Stimulated activated CD8-positive, alpha-beta memory T cell treated with anti-CD3 and anti-CD28 coated beads, Interleukin-4, amount 100 ng/mL, for 1 hour (primary cell): ENCODE measurements at places on chromosomes 2 and 18.

DNA sequence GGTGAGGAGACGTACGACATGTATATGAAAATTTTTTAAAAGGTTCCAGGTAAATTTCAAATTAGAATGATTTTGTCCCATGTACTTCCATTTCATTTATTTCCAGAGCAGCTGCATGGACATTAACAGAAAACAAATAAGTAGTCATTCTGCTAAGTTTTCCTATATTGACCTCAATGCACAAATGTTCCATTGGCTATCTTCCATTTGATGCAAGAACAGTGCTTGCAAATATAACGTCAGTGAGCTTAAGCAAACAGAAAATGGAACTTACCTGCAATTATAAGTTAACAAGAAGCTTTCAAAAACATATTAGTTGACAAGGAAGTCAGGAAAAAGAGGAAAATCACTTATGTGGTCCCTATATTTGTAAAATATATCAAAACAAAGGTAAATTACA is 16.6 kb downstream of the PAIP2B start:
- DNase-seq: no peak

GRCh38 chr2:173252581-173252980 is 102.1 kb upstream of the CDCA7 start:
- DNase-seq: no peak

DNA sequence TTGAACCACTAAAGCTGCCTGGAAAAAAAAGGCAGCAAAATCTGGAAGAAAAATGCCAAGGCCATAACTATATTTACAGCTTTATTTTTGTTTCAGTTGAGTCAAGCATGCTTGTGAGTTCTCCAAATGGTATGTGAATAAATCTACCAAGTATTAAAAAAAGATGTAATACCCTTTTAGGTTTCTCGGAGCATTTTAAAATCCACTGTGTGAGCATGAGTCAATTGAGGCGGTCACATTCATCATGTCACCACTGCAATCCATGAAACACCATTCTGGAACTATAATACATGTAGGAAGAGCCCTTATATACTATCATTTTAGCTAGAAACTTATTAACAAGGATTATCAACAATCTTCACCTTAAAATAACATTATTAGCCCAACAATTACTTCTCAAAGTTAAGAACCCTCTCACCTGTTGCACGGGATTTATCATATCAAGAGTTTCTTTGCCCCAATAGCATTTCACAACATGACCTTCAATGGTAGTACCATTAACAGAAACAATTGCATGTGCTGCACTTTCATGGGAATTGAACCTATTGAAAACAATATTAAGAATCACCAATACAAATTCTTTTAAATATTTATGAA is 24.2 kb upstream of the C2orf42 start:
- DNase-seq: no peak

- DNase-seq: no peak
Measured at GRCh38 chr2:28951910-28952835, 28.9 kb upstream of the TOGARAM2 start.
